Left lung (tissue), 14 donors: ENCODE measurements at places on chromosomes 4 and X. TPM values are rescaled to one million over a fixed set of nuclear protein-coding genes. Genes with fewer than 3 reads are reported as not detected.

Gene ARHGAP24
- total RNA-seq: 30.2 TPM

Gene P2RY8
- total RNA-seq: 6.9 TPM

Gene GRXCR1
- not detected for total RNA-seq

Gene FHDC1
- total RNA-seq: 22.4 TPM

Gene SMC1A
- total RNA-seq: 69.4 TPM

Gene MAGEE2
- 0.29 TPM for total RNA-seq

Gene CT55
- not detected for total RNA-seq

Gene TKTL1
- total RNA-seq: 0.47 TPM

Gene PCDH7
- 15.5 TPM for total RNA-seq

Gene PIN4
- 7.6 TPM for total RNA-seq

Gene UNC5C
- 9.0 TPM for total RNA-seq

Gene HMGN5
- 3.2 TPM for total RNA-seq

Gene AFF2
- total RNA-seq: 6.0 TPM

Gene IL3RA
- total RNA-seq: 13.9 TPM

Gene VCX3A
- not detected for total RNA-seq

Gene ADGRG2
- total RNA-seq: 3.1 TPM

Gene SHOX
- not detected for total RNA-seq

Gene DSPP
- not detected for total RNA-seq

Gene MBNL3
- total RNA-seq: 20.4 TPM

Gene CDX4
- total RNA-seq: not detected

Gene TMSB15A
- total RNA-seq: 4.1 TPM

Gene PCYT1B
- total RNA-seq: 0.85 TPM

Gene TCEAL6
- not detected for total RNA-seq

Gene ETDA
- not detected for total RNA-seq

Gene MAGEA11
- not detected for total RNA-seq

Gene VCX3B
- total RNA-seq: not detected

Gene KLF8
- 10.9 TPM for total RNA-seq

Gene CASP3
- 23.5 TPM for total RNA-seq

Gene CTAG1B
- total RNA-seq: not detected

Gene CD40LG
- 0.41 TPM for total RNA-seq

Gene HSD17B13
- 1.6 TPM for total RNA-seq

Gene GLRA3
- total RNA-seq: not detected

Gene OTC
- 0.87 TPM for total RNA-seq

Gene CXCL13
- total RNA-seq: 0.92 TPM

Gene GPRIN3
- total RNA-seq: 9.4 TPM

Gene BTK
- total RNA-seq: 17.9 TPM

Gene PAGE2
- total RNA-seq: not detected

Gene SOX3
- total RNA-seq: not detected

Gene PNCK
- total RNA-seq: not detected

Gene ARMCX4
- total RNA-seq: 11.5 TPM

Gene SSX2B
- total RNA-seq: not detected

Gene NUDT11
- 0.58 TPM for total RNA-seq

Gene XAGE3
- not detected for total RNA-seq

Gene TMEM156
- 0.29 TPM for total RNA-seq

Gene GPRASP1
- 4.0 TPM for total RNA-seq

Gene BGN
- total RNA-seq: 492 TPM

Gene ZIC3
- total RNA-seq: not detected

Gene SMIM10L2A
- total RNA-seq: 6.4 TPM

Gene ALAS2
- total RNA-seq: 2.2 TPM

Gene CT45A5
- not detected for total RNA-seq

Gene AFAP1
- total RNA-seq: 24.9 TPM

Gene DYNLT3
- total RNA-seq: 26.4 TPM

Gene FRMPD4
- total RNA-seq: not detected

Gene PDGFRA
- total RNA-seq: 50.3 TPM
